Stimulated activated CD8-positive, alpha-beta memory T cell treated with anti-CD3 and anti-CD28 coated beads, Interleukin-15, amount 100 ng/mL, for 24 hours (primary cell): ENCODE measurements at places on chromosomes 2 and 18.

GRCh38 chr18:28050545-28050944 lies 126.4 kb downstream of the CDH2 start:
- no peak for DNase-seq

GRCh38 chr2:54455131-54455562 lies 980 bp upstream of the SPTBN1 start:
- DNase-seq, result no peak

DNA sequence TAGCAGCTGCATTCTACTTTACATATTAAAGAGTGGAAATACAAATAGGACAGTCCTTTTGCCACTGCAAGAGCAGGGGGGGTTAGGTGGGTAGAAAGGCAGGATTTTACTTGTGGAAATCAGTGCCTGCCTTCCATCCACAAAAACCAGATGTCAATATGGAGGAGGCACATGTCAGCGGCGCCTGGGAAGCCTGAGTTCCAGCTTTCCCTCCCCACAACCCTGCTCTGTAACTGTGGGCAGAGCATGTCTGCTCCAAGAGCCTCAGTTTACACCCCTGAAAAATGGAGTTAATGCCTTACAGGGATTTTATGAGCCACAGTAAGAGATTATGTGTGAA lies 32.9 kb downstream of the STEAP3 start:
- DNase-seq, result no peak

DNA sequence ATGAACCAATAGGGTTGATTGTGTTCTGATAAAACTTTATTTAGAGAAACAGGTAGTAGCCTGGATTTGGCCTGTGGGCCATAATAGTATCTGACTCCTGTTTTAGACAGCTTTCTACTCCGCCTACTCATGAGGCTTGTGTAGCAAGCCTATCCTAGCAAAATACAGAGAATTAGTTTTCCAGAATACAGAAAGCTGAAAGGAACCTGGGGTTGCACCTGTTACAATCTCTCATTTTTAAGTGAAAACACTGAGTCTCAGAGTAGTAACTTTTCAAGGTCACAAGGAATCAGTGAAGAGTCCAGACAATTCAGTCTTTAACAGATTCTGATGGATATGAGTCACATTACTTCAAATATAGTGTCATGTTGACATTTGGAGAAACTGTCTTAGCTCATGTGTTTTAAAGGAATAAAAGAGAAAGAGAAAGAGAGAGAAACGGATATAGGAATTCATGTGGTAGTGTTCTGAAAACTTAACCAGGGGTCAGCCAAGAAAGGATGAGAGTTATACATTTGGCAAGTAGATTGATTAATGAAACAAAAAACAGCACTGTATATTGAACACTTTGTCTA lies 17.0 kb downstream of the ARHGAP28 start:
- DNase-seq, result no peak

DNA sequence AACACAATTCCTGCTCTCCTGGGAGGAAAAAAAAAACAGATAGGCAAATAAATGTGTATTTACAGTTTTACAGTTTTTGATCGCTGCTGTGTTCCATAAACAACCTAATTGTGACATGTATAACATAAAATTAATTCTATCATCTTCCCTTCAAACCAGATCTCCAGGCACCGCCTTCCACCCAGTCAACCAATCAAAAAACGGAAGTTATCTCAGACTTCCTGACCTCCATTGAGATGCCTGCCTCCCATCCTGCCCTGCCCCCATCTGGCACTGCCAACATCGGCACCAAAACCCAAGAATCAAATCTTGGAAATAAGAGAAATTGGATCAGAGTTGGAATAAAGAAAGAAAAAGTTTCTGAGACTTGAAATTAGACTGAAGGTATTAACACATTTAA lies 3.1 kb upstream of the RIOK3 start:
- no peak for DNase-seq

GRCh38 chr2:151770995-151771394 lies 36.7 kb upstream of the NEB start:
- DNase-seq, result no peak

GRCh38 chr2:223896833-223897311 lies 48.3 kb downstream of the WDFY1 start:
- no peak for DNase-seq

DNA sequence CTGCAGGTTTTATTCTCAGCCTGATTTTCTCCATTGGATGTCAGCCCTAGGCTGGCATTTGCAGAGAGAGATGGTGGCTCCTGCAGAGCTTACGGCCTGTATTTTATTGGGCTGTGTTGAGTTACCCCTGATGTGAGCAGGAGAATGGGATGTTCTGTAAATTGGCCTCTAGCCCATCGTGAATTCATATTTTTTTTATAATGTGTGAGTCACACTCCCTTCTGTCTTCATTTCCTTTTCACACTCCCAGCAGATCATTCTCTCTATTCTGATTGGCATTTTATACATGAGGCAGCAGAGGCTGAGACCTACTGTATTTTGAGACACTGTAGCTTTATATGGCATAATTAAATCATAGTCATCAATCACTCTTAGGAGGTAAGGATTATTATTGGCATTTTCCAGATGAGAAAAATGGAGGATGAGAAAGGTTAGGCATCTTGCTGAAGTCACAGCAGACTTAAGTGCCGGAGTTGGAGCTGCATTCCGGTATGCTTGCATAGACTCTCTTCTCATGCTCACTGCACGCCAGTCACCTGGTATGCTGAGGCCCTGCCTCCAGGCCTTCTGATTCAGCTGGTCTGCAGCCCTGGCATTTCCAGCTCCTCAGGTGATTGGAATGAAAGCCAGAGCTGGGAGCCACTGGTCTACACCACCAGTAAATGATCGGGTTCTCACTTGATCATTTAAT lies 142.4 kb downstream of the NEDD4L start:
- no peak for DNase-seq
